ENCODE measurements at places on chromosomes 16 and 17.
A peak's percentile ranks its signal among the peaks of the same experiment; 100 is the strongest.

GRCh38 chr16:88903267-88903666, 36.8 kb upstream of the PABPN1L start:
- DNase-seq = no peak

- peak; percentile 53 for DNase-seq
These were observed 613 bp downstream of the ECI1 start for GRCh38 chr16:2250652-2251295.

DNA sequence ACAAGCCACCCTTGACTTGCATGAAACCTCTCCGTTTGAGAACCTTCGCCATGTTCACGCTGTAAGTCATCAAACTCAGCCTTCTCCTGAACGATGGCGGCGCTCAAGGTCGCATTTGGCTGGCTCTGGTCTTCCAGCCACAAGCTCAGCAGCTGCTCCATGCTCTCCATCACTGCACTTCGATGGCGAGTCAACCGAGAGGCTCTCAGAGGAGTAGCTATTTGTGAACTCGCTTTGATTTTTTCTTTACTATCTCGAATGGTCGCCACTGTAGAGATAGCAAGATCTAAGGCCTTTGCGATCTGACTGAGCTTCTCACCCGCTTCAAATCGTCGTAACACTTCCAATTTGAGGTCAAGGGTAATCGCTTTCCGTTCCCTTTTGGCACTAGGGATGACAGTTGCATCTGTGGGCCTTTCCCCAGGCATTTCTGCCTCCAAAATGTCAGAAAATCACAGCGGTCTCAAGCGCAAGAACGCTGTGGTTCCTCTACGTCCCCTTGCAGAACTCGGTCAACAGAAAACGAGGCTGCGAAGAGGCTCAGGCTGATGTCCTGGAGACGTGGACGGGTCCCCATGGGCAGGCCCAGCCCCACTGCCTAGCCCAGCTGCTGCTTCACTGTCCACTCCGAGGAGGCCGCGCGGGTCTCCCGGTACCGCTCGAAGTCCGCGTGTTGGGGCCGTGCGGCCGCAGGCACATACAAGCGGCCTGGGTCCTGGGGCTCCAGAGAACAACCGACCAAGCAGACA, 23.1 kb downstream of the DEF8 start:
- DNase-seq = no peak

GRCh38 chr17:82231312-82231561, 2.4 kb downstream of the SLC16A3 start:
- DNase-seq = no peak

DNA sequence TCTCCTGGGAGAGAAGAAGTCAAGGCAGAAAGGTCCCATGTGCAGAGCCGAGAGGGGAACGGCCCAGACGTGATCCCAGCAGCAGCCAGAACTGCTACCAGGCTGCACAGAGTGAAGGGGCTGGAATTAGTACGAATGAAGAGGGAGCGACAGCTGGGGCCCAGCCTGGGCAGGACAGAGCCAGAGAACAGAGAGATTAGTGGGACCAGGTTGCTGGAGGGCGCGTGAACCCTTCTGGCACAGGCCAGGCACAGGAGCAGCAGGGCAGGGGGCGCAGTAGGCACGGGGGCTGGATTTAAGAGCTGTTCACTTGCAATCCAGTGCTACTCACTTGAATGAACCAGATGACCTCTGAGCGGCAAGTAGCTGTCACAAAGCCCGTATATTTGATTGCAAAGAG, 66.9 kb downstream of the PLXDC1 start:
- DNase-seq = no peak

DNA sequence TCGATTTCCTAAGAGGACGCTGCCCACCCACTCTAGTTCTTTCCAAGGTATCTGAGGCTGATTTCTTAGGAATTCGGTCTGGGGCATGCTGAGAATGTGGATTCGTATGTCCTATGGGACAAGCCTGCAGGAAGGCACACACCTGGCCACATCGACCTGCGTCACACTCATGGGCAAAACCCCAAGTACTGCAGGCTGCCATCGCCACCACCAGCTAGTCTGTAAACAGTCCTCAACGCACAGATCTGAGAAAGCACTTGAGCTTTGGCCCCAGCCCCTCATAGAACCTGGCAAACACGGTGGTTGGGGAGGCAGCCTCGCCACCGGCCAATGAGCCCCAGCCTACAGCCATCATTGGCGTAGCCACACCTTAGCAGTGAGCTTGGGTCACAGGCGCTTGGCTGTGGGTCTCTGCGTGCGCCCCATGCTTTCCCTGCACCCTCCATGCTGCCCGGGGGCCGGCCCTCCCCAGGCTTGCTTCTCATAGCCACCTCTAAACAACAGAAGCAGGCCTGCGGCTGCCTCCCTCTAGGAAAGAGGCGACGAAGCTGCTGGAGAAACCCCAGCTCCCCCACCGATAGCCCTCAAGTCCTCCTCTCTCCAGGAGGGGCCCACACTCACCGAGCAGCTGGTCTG, 75.1 kb downstream of the ZNF778 start:
- DNase-seq = no peak

- no peak for DNase-seq
These were observed 71.9 kb upstream of the GAS7 start for GRCh38 chr17:10270258-10270657.

- no peak for DNase-seq
These were observed 95.7 kb downstream of the KANSL1 start for GRCh38 chr17:46097497-46097896.

All from mammary epithelial cell (primary cell).